Esophagus squamous epithelium (tissue), 5 donors: ENCODE measurements at places on chromosomes 1 and 21. TPM values are rescaled to one million over a fixed set of nuclear protein-coding genes. Genes with fewer than 3 reads are reported as not detected.

- no peak for DNase-seq
- H3K27ac ChIP-seq = peak overlapping the region; percentile 50
- no peaks in the 10 kb centered on the region for H3K36me3 ChIP-seq
- H3K4me1 ChIP-seq = peaks cover 32% of the 10 kb centered on the region
- no peak overlapping the region for H3K4me3 ChIP-seq
Observed at GRCh38 chr1:12539705-12540579, 78.1 kb downstream of the DHRS3 start.

GRCh38 chr1:19205845-19206244 is 4.2 kb downstream of the UBR4 start:
- H3K27me3 ChIP-seq = no peaks in the 10 kb centered on the region
- H3K4me3 ChIP-seq = no peak overlapping the region
- no peaks in the 10 kb centered on the region for H3K36me3 ChIP-seq
- no peak overlapping the region for H3K27ac ChIP-seq
- DNase-seq = no peak

Gene DNAI4
- total RNA-seq = 0.29 TPM

GRCh38 chr1:230138561-230139239 is 71.7 kb downstream of the GALNT2 start:
- H3K36me3 ChIP-seq = peaks cover 13% of the 10 kb centered on the region
- no peak for DNase-seq
- H3K27ac ChIP-seq = no peak overlapping the region

- H3K4me3 ChIP-seq = no peak overlapping the region
- H3K27me3 ChIP-seq = no peaks in the 10 kb centered on the region
- H3K36me3 ChIP-seq = no peaks in the 10 kb centered on the region
- H3K27ac ChIP-seq = no peak overlapping the region
Observed at GRCh38 chr1:245444147-245444828, 289.5 kb downstream of the KIF26B start.

GRCh38 chr1:221415651-221416050 is 326.2 kb downstream of the DUSP10 start:
- H3K4me1 ChIP-seq = peaks cover 16% of the 10 kb centered on the region
- no peak overlapping the region for H3K4me3 ChIP-seq
- DNase-seq = no peak
- H3K27ac ChIP-seq = no peak overlapping the region

DNA sequence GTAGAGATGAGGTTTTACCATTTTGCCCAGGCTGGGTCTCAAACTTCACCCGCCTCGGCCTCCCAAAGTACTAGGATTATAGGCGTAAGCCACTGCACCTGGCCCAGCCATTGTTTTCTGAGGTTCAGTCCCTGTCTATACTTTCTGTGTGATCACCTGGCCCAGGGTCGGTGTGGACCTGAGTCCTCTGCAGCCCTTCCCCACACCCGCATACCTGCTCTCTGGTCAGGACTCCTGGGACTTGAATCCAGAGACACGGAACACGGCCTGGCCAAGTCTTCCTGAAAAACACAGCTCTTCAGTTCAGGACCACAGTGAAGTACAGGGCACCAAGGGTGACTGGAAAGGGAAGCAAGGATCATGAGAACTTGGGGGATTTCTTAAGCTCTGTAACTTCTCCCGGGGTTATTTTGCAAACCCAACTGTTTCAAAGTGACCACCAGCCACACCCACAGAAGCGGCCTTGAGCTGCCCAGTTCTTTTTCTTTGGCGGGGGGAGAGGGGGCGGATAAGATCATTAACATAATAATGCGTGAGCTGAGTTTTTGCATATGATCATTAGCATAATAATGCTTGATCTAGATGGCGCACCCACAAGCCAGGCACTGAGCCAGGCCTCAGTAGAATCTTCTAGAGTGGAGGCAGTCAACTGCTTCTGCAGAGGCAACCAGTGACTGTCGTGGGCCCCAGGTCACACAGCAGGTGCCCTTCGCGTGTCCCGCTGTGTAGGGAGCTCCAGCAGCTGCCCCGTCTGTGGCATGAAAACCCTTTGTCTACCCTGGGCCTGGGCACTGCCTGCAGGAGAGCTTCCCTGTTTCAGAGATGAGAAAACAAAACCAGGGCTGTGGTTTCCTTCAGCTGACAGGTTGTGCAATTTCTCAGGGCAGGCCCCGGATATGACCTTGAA is 1.7 kb upstream of the NADK start:
- H3K36me3 ChIP-seq = no peaks in the 10 kb centered on the region
- peak overlapping the region; percentile 98 for H3K27ac ChIP-seq
- no peak for DNase-seq

DNA sequence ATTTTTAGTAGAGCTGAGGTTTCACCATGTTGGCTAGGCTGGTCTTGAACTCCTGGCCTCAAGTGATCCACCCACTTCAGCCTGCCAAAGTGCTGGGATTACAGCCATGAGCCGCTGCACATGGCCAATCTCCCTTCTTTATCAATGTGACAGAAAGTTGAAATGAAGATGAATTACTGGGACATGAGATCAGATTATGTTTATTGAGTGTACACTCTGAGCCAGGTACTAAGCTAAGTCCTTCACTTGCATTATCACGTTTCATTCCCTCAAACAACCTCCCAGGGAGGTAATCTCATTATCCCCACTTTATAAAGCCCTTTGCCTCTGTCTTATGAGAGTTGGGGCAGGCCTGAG is 6.3 kb upstream of the CHI3L2 start:
- no peaks in the 10 kb centered on the region for H3K27me3 ChIP-seq
- H3K27ac ChIP-seq = no peak overlapping the region

- no peaks in the 10 kb centered on the region for H3K36me3 ChIP-seq
- H3K27me3 ChIP-seq = no peaks in the 10 kb centered on the region
- peaks cover 8% of the 10 kb centered on the region for H3K4me1 ChIP-seq
- no peak overlapping the region for H3K4me3 ChIP-seq
- DNase-seq = no peak
- peak overlapping the region; percentile 70 for H3K27ac ChIP-seq
Observed at GRCh38 chr21:34544032-34544496, 32.1 kb upstream of the KCNE1 start.

Gene LPAR3
- 23.7 TPM for total RNA-seq

DNA sequence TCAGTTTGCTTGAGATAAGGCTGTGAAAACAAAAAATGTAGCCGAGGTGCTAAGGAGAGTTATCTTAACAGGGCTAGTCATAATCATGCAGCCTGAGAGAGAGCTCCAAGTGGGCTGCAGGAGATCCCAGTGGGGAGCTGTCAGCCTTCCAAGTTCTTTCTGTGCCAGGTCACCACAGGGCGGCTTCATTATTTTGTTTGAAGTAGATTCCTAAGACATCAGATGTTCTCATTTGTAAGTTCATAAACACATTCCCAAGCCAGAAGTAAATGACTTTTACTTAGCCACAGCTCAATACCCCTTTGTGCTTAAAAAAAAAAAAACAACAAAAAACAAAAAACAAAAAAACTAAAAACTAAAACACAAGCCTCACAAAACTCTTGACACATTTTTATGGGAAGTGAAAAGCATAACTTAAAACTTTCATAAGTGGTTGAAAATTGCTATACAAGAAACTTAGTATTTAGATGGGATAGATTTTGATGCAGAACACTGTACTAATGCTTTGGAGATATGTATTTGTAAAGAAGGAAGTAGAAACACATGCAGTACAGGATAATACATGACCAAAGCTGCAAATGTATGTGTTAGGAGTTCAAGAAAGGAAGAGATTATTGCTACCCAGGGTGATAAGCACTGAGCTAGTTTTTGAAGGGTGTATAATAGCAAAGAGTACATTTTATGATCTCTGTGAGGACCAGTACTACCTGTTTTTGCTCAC is 8.6 kb downstream of the CDC14A start:
- H3K4me3 ChIP-seq = no peak overlapping the region
- no peaks in the 10 kb centered on the region for H3K4me1 ChIP-seq
- H3K36me3 ChIP-seq = no peaks in the 10 kb centered on the region
- DNase-seq = no peak
- H3K27me3 ChIP-seq = no peaks in the 10 kb centered on the region

DNA sequence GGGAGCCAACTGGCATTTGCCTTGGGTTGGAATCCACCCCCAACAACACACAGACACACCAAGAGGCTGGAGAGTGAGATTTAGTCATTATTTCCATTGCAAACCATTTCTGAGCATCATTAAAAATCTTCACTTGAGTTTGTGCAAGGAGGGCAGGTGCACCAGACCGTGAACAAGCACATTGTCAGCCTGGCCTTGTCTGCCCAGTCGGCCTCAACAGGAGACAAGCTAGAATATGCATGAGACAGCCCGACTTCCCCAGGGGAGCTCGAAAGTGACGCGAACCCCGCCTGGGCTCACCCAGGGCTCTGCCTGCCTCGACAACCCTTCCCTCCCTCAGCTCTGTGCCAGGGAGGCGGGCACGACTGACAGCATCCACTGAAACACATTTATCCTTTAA is 15.4 kb upstream of the GUCA2B start:
- no peak for DNase-seq
- no peaks in the 10 kb centered on the region for H3K4me1 ChIP-seq
- H3K27ac ChIP-seq = no peak overlapping the region
- H3K36me3 ChIP-seq = no peaks in the 10 kb centered on the region
- H3K4me3 ChIP-seq = no peak overlapping the region
- H3K27me3 ChIP-seq = no peaks in the 10 kb centered on the region

GRCh38 chr1:52658795-52659194 is 25.8 kb downstream of the SHISAL2A start:
- H3K36me3 ChIP-seq = no peaks in the 10 kb centered on the region
- no peak overlapping the region for H3K4me3 ChIP-seq
- no peaks in the 10 kb centered on the region for H3K4me1 ChIP-seq
- no peaks in the 10 kb centered on the region for H3K27me3 ChIP-seq
- no peak for DNase-seq

DNA sequence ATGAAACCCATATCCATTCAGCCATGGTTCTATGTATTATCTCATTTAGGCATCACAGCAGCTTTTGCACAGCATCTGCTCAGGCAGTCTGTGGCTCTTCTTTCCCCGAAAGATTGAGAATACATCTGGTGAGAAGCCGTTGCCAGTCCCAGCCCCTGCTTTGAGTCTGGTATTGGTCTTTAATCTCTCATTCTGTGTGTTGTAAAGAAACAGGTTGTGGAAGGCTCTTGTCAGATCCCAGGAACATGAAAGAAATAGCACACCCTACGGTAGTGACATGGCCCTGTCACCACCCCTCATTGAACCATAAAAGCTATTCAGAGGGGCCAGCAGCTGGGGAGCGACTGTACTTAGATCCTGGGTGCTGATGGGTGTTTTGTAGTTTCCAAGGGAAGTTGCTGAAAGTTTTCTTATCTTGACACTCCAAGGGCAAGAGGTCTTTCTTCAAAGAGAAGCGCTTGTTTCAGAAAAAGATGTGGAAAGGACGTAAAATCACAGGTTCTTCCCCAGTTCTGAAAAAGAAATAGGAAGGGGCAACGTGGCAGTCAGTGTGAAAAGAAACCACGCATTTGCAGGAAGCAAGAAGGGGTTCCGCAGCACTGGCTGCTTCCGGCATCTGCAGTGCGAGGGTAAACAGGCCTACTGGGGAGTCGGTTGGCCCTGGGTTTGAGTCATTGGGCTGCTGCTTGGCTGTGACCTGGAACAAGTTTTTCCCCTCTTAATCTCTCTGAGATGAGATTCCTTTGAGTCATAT is 145.0 kb downstream of the DHRS3 start:
- H3K27me3 ChIP-seq = no peaks in the 10 kb centered on the region
- H3K27ac ChIP-seq = peak overlapping the region; percentile 75
- H3K36me3 ChIP-seq = no peaks in the 10 kb centered on the region
- no peak for DNase-seq
- H3K4me1 ChIP-seq = peaks cover 53% of the 10 kb centered on the region

Gene F3
- total RNA-seq = 78.0 TPM

Gene ACOT11
- 20.8 TPM for total RNA-seq

DNA sequence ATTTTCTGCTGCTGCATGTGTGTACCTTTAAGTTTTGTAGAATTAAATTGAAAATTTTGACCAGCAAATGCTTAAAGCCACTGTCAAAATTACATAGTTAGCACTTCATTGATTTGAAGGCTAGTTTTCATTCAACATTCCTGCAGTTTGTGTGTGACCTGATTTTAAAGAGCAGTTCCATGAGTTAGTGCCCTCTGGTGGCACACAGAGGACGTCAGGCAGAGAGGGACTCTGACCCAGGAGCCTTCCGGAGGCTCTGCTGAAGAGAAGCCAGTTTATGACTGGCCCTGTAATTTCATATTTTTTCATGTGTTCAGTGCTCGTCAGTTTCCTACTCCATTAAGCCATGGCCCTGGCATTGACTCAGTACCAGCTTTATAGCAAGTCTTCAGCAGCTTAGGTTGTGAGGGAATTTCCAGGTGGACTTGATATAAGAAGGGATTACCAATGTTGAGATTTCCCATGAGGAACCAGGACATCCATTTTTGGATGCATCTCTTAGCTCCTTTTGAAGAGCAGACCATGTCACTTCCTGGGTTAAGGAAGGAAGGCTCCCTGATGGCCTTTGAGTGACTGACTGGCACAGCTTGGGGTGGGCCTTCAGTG is 104.7 kb downstream of the CAMTA1 start:
- H3K27me3 ChIP-seq = no peaks in the 10 kb centered on the region
- no peak overlapping the region for H3K27ac ChIP-seq
- no peaks in the 10 kb centered on the region for H3K36me3 ChIP-seq
- no peak overlapping the region for H3K4me3 ChIP-seq

GRCh38 chr1:54355931-54356679 is 50.1 kb downstream of the SSBP3 start:
- H3K36me3 ChIP-seq = no peaks in the 10 kb centered on the region
- no peak for DNase-seq
- no peak overlapping the region for H3K27ac ChIP-seq
- no peak overlapping the region for H3K4me3 ChIP-seq

Gene C1orf87
- not detected for total RNA-seq

- no peaks in the 10 kb centered on the region for H3K27me3 ChIP-seq
- DNase-seq = no peak
- peaks cover 40% of the 10 kb centered on the region for H3K36me3 ChIP-seq
- H3K27ac ChIP-seq = peak overlapping the region; percentile 94
- H3K4me1 ChIP-seq = peaks cover 31% of the 10 kb centered on the region
- H3K4me3 ChIP-seq = peak overlapping the region; percentile 71
Observed at GRCh38 chr1:200896531-200897196, 2.0 kb downstream of the INAVA start.

Gene DBT
- 7.4 TPM for total RNA-seq

Gene IFI16
- 154 TPM for total RNA-seq

DNA sequence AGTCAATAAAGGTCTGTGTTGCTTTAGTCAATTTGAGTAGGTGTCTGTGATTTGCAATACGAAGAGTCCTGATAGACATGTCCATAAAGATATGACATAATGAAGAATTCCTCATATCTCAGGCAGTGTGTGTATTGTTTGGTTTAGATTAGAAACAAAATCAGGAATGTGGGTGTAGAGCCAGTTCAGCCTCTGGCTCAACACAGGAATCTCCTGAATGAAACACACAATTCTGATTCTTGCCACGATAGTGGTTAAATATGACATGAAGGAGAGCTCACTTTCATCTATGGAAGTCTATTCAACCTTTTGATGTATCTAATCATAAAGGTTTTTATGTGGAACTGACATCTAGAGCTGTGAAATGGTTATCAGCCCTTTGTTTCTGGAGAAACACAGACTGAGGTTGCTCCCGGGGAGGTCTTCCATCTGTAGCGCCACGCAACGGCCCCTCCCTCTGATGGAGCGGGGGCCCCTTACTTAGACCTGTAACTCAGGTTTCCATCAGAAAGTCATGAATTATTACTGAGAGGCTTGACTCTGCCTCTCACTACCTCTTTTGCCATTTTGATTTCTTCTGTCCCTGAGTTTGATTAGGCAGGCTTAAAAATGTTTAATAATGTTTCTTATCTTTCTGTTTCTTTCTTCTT is 19.5 kb downstream of the TSPAN2 start:
- peaks cover 13% of the 10 kb centered on the region for H3K4me1 ChIP-seq
- no peak for DNase-seq
- no peaks in the 10 kb centered on the region for H3K36me3 ChIP-seq
- H3K4me3 ChIP-seq = no peak overlapping the region

- peak overlapping the region; percentile 94 for H3K27ac ChIP-seq
- H3K36me3 ChIP-seq = no peaks in the 10 kb centered on the region
- H3K4me1 ChIP-seq = peaks cover 35% of the 10 kb centered on the region
- no peaks in the 10 kb centered on the region for H3K27me3 ChIP-seq
Observed at GRCh38 chr21:41683815-41684214, 83.0 kb downstream of the RIPK4 start.
